NCI-H460 (cell line): ENCODE measurements at places on chromosomes 7 and 10.

DNA sequence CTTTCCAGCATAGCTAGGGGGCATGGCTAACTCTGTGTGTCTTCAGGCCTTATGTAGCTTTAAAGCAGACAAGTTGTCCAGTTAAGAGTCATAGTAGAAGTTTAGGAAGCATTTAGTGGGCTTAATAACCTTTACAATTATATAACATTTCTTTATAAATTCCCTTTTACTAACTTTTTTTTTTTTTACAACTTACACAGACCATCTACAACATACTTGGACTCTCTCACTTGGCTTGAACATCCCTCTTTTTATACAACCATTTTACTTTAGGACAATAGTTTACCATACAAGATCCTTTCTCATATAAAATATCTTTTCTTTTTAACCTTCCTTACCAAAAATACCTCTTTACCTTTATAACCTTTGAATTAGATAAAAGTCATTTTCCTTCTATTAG is 26.3 kb downstream of the SP4 start:
- no peak for DNase-seq

GRCh38 chr10:60009710-60010383 is 103.5 kb upstream of the CCDC6 start:
- DNase-seq = no peak

- no peak for DNase-seq
Measured at GRCh38 chr7:154853063-154853726, 149.7 kb downstream of the PAXIP1 start.

- no peak for DNase-seq
Measured at GRCh38 chr7:1950452-1951158, 280.5 kb downstream of the ELFN1 start.

- no peak for DNase-seq
Measured at GRCh38 chr10:24669285-24669852, 54.3 kb downstream of the ARHGAP21 start.

DNA sequence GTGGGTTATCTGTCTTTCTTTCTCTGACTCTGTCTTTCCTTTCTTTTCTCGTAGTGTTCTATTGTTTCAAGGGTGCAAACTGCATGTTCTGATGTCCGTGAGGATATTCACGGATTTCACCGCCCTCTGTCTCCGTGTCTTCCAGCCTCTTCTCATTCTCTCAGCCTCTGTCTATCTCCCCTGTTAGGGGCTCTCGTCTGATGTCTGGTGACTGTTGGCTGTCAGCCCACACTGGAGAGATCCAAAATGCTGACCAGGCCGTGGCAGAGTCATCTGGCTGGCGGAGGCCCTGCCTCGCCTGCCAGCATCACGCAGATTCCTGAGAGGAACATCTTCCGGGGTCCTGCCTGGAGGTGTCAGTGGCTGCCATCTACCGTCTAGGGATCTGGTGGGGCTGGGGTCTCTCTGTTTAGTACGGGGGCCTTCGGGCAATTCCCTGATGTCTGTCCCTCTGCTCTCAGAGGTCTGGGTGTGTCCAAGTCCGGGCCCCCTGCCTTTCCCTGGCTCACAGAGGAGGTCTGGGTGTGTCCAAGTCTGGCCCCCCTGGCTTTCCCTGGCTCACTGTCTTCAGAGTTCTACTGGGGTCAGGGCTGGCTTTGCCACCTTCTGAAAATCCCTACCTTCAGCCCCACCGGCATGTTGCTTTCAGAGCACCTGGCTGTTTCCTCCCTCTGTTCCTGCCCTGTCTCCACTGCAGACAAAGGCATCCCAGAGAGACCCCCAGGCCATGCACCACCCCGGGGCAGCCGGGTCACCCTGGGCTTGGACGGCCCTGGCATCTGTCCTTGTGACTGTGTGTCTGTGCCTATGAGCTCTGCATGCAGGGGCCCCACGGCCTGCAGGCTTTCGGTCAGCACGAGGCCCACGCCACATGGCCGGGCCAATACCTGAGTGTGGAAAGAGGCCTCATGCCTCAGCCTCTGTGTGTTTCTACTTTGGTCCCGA is 14.0 kb upstream of the SCART1 start:
- DNase-seq = no peak

DNA sequence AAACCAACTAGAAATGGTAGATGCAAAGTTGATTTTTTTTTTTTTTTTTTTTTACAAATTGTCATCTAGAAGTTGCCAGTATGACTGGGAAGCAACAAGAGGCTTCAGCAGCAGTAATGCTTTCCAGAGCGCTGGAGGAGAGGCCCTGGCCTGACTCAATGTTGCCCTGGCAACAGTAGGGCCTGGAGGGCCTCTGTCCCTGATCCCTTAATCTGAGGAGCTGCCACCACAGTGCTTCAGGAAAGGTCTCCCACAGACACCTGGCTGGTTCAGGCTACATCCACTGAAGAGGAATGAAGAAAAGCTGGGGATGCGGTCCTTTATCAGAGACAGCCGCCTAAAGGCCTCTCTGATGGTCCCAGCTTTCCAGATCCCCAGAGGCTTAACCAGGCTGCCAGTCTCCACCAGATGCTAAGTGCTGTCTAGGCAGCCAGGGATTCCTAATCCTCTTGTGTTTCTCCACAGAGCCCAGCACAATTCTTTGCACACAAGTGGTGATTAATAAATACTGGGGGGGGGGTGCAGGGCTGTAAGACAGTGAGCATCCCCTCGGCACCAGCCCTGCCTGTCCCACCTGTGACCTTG is 33.7 kb downstream of the ZNF777 start:
- no peak for DNase-seq

DNA sequence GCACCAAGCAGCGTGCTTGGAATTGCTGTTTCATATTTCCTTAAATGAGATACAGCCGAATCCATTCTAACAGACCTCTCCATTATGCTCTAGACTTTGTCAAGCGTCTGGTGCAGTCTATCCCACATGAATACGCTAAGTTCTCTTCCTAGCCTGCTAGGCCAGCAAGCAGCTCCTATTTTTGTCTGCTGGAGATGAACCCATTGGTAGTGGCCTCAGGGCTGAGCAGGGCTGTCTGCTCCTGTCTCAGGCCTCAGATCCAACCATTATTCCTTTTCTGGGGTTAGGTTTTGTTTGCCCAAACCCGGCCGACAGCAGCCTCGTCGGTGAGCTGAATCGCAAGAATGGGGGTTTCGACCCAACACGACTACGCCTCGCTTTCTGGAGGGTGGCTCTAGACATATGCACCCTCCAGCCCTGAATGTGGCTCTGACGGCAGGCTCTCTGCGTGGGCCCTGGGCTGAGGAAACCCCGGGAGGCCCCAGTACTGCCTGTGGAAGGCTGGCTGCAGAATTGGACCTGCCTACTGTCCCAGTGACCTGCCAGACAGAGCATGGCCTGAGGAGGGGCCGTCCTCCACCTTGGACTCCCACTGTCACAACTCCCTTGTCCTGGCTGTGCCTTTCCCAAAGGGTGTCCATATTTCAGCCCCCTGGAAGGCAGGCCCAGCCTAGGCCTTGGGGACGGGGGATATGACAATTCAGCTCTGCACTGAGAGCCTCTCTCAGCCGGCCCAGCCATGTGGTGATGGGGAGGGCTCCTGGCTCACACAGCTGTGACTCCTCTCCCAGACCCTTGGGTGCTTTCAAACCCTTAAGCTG is 267.9 kb upstream of the TCERG1L start:
- no peak for DNase-seq

DNA sequence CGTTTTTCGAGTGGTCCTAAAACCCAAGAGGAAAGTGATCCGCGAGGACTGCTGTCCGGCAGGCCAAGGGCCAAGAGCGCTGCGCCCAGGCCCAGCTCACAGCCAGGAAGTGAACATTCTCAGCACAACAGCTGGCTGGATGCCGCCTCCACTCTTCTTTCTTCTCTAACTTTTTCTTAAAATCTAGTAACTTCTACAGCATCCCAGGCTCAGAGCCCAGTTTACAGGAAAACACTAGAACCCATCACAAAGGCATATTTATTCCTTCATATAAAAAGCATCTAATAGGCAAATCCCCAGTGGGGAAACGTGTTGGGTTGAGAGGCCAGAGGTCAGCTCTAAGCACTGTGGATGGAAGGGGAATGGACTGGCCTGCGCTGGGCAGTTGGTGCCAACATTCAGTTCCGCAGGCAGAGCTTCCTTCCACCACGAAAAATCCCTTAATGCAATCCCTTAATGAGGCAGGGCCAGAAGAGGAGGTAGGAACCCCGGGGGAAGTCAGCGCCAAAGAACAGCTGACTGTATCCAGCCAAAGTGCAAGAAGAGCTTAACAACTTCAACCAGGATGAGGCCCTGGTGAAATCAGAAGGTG is 74.8 kb downstream of the ZRANB1 start:
- no peak for DNase-seq

- no peak for DNase-seq
Measured at GRCh38 chr7:30068117-30068516, 39.9 kb downstream of the PLEKHA8 start.

GRCh38 chr10:60271319-60272040 is 118.2 kb downstream of the ANK3 start:
- no peak for DNase-seq
